Stimulated activated CD4-positive, alpha-beta T cell treated with anti-CD3 and anti-CD28 coated beads, Interleukin-1b, Interleukin-23, amount 100 ng/mL, for 1 hour (primary cell): ENCODE measurements at places on chromosomes 5 and 9.

GRCh38 chr9:88852794-88853193 lies 138.5 kb upstream of the S1PR3 start:
- no peak for DNase-seq

- no peak for DNase-seq
Measured at GRCh38 chr9:71733176-71733575, 35.1 kb downstream of the CEMIP2 start.

- no peak for DNase-seq
Measured at GRCh38 chr5:163938595-163938994, 433.2 kb downstream of the MAT2B start.

- no peak for DNase-seq
Measured at GRCh38 chr9:22683700-22684075, 237.1 kb downstream of the DMRTA1 start.

DNA sequence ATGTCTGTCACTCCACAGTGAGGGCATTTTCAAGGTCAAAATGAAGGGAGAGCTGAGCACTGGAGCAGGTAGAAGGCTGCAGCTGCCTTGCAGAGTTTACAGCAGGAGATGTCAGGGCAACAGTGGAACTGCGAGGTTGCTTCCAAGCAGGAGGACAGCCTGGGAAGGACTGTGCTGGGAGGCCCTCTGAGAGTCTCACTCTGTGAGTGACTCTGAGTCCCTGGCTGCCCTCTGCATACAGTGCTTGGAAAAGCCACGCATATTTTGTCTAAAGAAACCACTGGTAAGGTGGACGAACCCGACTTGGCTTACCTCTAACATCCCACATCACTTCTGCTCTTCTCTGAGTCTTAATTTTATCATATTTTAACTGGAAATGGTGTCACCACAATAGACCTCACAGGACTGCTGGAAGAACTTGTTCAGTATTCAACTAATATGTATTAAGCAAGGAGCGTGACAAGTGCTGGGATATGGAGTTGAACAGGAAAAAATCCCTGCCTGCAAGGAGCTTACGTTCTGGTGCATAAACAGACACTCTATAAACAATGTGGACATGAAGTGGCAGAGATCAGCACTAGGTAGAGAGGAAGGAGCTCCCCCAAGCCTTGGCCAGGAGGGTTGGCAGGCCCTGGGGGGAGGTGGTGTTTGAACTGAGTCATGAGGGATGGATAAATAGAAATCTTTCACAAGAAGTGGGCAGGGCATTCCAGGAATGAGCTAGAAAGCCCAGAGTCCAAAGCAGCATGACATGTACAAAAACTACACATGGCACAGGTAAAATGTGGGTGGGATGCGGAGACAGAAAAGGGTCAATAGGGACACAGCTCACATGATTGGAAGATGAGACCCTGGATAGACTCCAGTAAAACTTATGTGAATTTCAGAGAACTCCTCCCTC lies 64.0 kb upstream of the FOXE1 start:
- DNase-seq: no peak

- no peak for DNase-seq
Measured at GRCh38 chr9:126297661-126298060, 29.0 kb upstream of the MVB12B start.
